ENCODE measurements at places on chromosomes 16 and 17.

DNA sequence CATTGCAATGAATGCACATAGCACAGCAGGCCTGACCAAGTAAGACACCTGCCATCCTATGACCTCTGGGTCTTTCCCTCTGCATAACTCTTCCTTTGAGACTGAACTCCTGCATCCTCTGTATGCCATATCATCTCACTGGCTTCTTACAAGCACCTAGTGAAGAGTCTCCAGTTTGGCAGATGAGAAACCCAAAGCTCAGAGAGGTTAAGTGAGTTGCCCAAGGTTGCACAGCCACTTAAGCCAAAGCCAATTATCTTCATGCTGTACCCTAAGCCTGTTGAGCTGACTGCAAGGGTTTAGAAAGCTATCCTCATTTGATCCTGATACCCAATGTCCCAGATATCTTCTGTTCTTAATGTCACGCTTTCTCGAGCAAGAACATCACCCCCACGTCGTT, 35.2 kb downstream of the TMEM186 start:
- no peak for DNase-seq

GRCh38 chr17:66684731-66685130, 150.2 kb upstream of the CACNG5 start:
- DNase-seq, result no peak

GRCh38 chr17:83050651-83051395, 28.6 kb upstream of the METRNL start:
- DNase-seq, result no peak

DNA sequence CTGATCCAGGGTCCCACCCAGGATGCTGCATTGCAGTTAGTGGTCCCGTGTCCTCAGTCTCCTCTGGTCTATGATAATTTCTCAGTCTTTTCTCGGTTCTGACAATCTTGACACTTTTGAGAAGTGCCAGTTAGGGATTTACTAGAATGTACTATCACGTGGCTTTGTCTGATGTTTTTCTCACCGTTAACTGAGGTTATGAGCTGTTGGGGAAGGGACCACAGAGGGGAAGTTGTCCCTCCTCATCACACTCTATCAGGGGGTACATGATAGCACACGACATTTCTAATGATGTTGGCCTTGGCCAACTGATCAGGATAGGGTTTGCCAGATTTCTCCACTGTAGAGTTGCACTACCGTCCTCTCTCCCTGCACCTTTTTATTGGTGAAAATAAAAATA, 250.9 kb upstream of the SDK2 start:
- no peak for DNase-seq

DNA sequence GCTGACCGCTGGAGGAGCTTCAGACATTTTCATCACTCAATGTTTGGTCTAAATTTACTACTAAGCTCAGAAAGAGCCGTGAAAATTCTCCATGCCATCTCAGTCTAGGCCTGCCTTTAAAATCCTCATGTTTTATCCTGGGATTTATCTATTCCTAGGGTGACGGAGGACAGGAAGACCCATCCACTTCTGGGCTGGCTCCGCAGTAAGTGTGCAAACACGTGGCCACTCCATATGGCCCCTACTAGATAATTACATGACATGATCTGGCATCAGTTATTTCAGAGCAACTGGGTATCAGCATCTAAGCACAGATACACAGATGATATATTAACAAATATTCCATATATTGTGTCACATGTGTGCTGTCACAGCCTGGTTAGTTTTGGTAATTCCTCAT, 77.8 kb upstream of the HS3ST4 start:
- no peak for DNase-seq

DNA sequence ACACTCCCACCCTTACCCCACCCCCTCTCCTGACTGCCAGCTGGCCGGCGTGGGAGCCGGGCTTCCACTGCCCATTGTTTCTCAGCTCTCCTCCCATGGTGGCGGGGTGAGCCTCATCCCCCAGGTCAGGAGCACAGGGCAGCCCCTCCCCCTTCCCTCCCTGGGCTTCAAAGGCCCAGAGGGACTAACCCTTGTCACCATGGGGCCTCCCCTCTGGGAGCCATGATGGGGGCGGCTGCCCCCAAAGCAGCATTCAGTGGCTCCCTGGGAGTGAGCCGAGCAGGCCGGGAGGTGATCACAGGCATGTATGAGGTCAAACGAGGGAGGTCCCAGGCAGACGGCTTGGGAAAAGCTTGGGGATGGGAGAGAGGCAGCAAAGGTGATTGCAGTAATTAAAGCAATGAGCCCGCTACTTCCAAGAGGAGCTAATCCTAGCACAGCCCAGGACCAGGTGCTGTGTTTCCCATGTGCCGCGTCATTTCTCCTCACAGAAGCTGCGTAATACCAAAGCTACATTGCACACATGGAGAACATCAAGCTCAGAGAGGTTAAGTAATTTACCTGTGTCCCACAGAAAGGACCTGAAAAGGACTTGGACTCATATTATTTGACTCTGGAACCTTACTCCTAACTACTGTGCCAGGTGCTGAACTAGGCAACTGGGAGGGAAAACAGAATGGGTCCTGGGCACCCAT, 24.5 kb downstream of the CDK5RAP3 start:
- DNase-seq, result no peak

GRCh38 chr17:75950855-75951554, 10.2 kb upstream of the FBF1 start:
- DNase-seq, result no peak

DNA sequence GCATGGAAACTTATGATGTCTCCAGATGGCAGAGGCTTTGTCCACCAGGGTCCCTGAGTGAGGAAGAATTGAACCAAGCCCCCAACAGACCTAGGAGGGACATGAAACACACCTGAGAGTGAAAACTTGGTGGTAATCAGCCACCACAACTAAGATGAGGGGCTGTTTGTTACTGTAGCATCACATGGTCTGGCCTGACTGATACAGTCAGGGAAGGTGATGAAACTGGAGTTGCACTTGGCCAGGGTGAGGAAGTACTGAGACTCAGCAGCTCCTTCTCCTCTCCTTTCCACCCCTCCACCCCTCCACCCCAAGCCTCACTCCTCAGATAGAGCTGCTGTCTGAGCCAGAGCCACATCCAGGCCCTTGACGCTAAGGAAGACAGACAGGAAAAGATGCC, 37.2 kb downstream of the C16orf82 start:
- no peak for DNase-seq

GRCh38 chr17:4365628-4366326, 698 bp downstream of the UBE2G1 start:
- DNase-seq, result peak; percentile 14

DNA sequence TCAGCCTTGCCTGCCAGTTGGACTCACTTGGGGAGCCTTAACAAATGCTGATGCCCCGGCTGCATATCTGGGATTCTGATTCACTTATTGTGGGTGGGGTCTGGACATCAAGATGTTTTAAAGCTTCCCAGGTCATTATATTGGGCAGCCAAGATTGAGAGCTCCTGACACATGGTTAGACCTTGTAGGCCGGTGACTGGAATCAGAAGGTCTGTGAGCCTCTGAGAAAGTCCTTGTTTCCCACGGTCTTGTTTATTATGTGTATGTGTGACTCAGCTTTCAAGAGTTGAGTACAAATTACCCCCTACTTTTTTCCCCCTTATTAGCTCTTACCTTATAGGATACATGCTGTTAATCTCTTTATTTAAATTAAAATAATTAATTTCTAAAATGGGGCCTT, 103.5 kb downstream of the ABCC1 start:
- no peak for DNase-seq

- DNase-seq, result no peak
Observed at GRCh38 chr16:22120440-22120839, 28.1 kb downstream of the VWA3A start.

DNA sequence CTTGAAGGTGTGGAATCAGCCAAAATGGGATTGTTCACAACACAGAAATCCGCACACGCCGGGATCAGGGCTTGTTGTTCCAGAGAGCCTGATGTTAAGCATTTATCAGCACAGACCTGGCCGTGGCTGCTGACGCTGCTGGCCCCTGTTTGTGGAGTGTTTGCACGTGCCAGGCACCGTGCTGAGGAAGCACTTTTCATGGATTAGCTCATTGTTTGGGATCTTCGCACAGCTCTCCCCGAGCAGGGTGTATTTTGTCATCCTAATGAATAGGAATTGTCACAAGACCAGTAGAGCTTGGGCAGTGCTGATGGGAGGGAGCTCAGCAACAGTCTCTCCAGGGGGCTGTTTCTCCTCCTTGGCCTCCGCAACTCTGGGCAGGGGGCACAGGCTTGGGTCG, 160.4 kb upstream of the PLCG2 start:
- no peak for DNase-seq

DNA sequence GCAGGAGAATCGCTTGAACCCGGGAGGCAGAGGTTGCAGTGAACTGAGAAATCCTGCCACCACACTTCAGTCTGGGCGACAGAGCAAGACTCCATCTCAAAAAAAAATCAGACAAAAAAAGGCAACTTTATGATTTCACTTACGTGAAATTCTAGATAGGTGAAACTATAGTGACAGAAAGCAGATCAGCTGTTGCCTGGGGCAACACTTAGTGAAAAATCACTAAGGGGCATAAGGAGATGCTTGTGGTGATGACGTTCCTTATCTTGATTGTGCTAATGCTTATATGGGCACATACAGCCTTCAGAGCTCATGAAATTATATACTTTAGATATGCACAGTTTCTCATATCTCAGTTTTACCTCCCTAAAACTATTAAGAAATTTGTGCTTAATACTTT, 41.6 kb upstream of the SLC5A10 start:
- no peak for DNase-seq

DNA sequence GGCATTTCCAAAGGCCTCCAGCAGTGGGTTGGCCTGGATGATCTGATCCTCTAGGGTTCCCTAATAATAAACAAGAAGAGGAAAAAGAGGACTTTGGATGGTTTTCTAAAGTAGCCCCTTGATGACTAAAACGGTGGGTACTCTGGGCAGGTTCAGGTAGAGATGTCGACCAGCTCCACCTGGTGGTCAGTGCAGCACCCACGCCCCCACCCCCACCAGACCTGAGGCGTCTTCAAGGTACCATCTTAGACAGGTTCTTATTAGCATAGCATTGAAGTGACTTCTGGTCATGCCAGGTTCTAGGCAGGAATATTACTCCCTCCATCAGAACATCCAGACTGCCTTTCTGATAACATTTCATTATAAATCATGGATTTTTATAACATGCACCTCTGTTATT, 15.0 kb downstream of the MYH13 start:
- DNase-seq, result no peak

DNA sequence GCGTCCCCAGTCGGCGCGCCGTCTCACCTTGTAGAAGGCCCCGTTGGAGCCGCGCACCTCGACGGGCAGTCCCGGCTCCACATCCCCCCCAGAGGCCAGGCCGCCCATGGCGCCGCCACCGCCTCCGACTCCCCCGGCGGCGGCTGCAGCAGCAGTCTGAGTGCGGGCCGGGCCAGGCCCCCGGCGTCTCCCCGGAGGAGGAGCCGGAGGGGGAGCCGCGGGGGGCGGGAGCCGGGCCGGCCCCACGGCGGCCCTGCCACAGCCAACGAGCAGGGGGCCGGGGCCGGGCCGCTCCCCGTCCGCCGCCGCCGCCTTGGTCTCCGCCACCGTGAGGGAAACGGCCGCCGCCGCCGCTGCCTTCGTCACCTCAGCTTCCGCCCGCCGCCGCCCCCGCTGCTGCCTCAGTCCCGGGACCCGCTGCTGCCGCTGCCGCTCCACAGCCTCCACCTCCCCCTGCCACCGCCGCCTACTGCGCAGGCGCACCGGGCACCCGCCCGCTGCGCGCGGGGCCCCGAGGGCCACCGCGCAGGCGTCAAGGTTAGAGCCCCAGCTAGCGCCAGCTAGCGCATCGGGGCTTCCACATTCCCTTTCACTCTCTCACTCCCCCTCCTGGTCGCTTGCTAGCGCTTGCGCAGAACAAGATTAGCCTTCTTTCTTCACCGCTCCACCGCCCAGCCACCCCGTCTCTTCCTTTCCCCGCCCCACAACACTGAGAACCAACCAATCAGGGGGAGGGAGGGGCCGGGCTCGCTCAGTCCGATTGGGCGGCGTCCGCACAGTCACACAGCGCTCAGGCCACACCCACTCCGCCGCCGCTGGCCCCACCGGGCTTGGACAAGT, at the start of gene FXR2:
TSS of gene FXR2 (minus strand) at position 473 of the 840 bp plus-strand sequence. CDS start at position 108, 365 bp downstream.
- peak; percentile 99 for DNase-seq

- DNase-seq, result no peak
Observed at GRCh38 chr17:11825572-11826209, 171.6 kb downstream of the ZNF18 start.

DNA sequence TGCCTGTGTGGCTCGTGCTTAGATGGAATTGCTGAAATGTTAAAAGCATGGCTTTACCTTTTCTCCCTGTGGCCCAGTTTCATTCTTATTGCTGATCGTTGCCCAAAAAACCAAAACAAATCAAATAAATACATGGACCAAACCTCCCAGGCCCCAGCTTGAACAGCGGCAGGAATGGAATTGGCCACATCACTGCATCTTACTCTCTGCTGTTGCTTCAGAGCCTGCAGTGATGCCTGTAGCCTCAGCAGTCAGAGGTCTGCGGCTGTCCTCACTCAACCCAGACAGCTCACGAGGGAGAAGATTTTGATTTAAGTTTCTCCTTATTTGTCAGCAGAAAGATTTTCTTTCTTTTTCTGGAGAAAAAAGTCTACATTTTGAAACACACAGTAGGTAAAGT, 91.5 kb downstream of the NPIPB11 start:
- no peak for DNase-seq

DNA sequence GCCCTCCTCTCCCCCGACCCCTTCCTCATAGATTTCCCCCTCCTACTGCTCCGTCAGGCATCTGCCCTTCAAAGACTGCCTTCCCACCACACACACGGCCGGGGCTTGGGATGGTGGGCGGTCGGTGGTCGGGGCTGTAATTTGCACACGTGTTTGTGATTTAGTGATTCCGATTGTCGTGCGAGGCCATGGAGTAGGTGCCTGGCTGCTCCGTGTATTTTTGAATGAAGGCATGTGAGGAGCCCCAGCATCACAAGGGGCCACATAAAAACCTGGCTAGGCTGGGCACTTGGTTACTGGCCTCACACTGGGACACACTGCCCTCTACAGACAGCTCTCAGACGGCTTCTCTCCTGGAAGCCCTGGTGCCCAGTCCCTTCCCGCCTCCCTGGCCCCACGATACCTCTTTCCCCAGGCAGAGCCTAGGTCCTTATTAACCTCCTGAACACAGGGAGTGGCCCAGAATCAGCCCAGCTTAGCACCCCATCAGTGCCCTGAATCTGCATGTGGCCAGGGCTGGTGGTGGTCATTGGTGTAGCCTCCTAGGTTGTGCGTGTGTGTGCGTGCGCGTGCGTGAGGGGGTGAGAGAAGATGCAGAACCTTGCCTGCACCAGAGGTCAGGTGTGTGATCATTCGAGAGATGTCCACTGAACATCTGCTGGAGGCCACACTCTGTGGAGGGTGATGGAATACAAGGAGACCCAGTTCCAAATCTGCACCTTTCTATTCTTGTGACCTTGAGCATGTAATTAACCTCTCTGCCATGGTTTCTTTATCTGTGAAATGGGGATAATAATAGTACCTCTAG, 1.3 kb upstream of the SOCS1 start:
- peak; percentile 48 for DNase-seq

Data from stimulated activated CD8-positive, alpha-beta memory T cell treated with anti-CD3 and anti-CD28 coated beads, Interleukin-4, amount 100 ng/mL, for 24 hours (primary cell).